ENCODE measurements at places on chromosomes 1 and 21. TPM values are rescaled to one million over a fixed set of nuclear protein-coding genes. Genes with fewer than 3 reads are reported as not detected.

DNA sequence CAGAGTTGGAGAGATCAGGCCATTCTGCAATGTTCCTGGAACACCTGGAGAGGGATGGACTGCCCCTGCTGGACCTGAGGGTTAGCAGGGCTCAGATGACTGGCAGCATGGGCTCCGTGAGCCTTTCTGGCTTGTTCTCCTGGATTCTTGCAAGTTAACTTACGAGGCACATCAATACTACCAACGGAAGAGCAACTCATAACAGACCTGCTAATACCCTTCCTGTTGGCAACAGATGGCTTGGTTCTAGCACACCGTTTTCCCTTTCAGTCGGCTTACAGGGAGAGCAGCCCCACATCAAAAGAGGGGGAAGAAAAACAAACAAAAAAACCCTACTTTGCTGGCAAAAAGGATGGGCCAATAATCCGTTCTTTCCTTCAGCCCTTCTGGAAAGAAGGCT, 47.9 kb downstream of the SLC66A1 start:
- DNase-seq: no peak

DNA sequence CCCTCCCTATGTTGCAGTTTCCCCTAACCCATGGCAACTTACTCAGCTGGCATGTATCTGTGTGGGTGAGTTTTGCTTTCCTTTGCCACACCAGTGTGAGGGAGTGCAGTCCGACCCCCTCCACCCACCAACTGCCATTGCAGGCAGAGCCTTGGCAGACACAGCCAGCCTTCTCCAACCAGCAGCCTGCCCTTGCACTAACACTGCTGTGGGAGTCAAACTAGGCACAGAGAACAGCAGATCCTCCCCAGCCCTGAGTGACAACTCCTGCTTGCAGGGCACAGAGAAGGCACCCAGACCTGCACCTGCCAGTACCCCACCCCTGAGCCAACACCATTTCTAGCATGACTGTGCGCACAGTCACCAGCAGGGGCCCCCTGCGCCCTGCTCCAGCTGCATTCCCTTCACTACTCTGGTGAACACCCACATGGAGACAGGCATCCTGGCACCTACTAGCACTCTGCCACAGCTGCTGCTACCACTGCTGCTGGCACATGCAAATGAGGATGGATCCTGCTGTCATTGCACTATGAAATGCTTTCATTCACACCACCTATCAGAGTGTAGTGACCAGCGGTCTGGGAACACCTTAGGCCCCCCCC, 98.4 kb downstream of the MAGI3 start:
- DNase-seq: peak; percentile 18

The FLG2 gene
- not detected for total RNA-seq

GRCh38 chr1:57024428-57024827, 58.6 kb upstream of the C8B start:
- DNase-seq: no peak

DNA sequence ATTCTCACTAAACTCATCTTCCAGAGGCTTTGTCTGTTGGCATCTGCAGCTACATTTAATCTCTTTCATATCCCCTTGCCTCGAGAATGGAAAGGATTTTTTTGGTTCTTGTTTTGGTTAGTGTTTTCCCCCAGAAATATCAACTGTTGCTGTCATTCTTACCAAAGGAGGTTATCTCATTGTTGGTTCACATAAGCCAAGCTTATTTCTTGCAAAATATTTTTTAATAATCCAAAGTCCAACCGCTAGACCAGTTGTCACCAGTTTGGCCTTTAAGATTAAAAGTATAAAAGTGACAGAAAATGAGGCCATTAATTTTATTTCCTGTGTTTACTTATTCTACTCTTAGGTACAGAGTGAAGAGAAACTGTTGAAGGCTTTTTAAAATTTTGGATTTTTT, 66.5 kb upstream of the PROX1 start:
- no peak for DNase-seq

DNA sequence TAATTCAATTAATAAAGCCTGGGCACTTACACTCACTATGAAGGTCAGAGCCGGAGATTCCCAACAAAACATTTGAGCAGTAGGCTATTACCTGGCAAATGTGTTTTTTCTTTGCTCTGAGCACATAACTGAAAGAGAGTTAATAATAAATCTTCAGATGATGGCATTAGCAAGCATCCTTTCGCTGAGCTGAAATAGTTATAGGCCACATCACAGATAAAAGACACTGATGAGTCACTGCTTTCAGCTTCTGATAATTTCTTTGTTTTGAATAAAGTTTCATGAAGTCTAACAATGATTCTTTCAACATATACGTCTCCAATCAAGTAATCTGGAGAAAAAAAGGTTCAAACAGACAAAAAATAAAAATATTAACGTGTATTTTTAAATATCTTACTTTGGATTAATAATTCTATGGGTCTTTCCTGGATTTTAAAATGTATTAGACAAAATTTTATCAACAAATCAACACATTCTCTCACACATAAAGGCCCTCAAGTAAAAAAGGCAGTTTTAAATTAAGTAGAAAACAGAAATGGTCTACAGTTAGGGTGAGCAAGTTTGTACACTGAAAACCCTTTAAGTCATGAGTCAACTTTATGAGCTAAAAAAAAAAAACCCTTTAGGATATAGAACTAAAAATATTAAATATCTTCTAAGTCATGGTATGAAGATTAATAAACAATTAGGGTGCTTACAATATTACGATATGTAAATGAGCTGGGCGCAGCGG, 33.1 kb downstream of the LTN1 start:
- no peak for DNase-seq

The UMODL1 gene
- total RNA-seq: not detected

- DNase-seq: no peak
These were observed 52.9 kb downstream of the L1TD1 start for GRCh38 chr1:62247391-62248168.
